Activated CD8-positive, alpha-beta memory T cell treated with anti-CD3 and anti-CD28 coated beads, Interleukin-2, amount 10 ng/mL, durations not matched to agents 7 days and 5 days (primary cell): ENCODE measurements at places on chromosomes 16 and 17. TPM values are rescaled to one million over a fixed set of nuclear protein-coding genes. Genes with fewer than 3 reads are reported as not detected.

TP53TG3C gene
- total RNA-seq, result not detected

POLDIP2 gene
- total RNA-seq, result 68.6 TPM

TOP2A gene
- total RNA-seq, result 310 TPM

ZNF597 gene
- 2.4 TPM for total RNA-seq

ACSM3 gene
- 9.4 TPM for total RNA-seq

DNA sequence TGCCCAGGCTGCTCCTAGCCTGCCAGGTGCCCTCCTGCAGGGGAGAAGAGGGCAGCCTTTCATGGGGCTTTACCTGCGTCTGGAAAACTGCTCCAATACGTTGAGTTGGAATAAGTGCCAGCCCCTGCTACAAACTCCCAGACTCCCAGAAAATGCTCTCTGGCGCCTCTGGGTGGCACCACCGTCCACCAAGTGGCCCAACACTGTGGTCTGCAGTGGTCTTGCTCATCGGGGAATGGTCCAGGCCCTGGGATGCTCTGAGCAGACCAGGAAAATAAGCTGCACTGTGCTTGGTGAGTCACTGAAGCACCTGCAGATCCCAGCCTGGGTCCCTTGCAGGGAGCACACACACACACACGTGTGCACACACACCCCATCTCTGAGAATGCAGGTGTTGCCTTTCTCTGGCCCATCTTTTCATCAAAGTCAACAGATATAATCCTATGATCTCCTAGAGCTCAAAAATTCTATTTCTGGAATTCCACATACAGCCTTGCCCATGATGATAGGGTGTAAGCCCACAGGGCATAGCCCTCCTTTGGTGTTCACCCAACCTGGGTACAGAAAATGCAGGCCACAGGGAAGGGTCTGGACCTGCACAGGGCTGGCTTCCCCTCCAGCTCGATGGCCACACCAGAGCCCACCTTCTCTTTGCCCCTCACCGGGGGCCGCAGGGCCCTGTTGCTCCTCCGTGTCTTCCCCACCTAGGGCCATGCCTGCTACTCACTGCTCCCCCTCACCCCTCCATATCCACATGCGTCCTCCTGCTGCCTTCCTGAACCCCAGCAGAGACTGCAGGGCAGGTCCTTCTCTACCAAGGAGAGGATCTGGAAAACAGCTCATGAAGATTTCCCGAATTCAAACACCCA, 20.5 kb downstream of the CDIP1 start:
- peaks cover 40% of the 10 kb centered on the region for H3K4me1 ChIP-seq
- no peaks in the 10 kb centered on the region for H3K27me3 ChIP-seq
- DNase-seq, result no peak

DNA sequence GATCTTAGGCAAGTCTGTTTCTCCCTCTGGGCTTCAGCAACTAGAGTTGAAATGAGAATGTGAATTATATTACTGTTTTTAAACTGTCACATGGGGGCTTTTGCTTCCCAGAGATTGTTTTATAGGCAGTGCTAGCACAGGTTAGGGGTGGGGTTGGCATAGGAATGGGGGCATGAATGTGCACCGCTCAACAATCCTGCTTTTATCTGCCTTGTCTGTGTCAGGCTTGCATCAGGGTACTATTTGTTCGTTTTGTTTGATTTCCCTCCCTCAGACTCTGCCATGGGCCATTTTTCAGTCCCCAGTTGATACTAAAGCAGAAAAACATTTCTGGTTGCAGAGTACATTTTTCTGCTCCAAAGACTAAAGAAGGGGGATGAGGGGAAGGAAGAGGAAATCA, 34.6 kb upstream of the IRX6 start:
- H3K27me3 ChIP-seq, result no peaks in the 10 kb centered on the region
- DNase-seq, result no peak
- H3K4me1 ChIP-seq, result no peaks in the 10 kb centered on the region
- H3K36me3 ChIP-seq, result no peaks in the 10 kb centered on the region
- no peak overlapping the region for H3K27ac ChIP-seq

DNA sequence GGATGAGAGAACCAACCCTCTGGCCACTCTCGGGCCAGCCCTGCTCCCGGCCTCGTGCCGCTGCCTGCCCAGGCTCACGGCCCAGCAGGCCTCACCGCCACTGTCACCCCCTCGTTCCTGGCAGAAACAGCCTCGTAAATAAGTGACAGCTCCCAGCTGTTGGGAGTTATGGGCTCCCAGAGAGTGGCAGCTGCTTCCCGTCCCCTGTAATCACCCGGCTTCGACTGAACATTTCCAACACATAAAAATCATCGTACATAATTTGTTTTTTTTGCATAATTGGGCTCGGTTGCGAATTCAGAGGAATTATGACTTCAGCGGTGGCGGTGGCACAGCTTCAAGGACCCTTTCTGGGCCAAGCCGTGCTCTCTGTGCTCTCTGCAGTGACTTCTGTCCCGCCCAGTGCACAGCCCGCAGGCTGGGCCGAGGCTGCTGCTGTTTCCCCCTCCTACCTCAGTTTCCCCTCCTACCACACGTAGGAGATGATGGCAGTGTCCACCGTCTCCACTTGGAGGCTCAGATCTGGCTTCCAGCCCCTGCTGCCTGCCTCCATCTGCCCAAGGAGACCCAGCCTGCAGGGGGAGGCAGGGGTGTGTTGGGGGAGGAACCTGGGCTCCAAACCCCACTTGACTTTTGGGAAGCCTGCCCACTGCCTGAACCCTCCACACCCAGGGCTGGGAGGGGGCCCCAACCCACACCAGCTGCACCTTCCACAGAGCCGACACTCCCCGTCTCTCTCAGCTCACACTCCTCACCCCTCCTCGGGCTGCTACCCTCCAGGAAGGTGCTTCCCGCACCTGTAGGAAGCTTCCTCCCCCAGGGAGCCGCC, 84.9 kb downstream of the RTN4RL1 start:
- H3K4me3 ChIP-seq, result no peak overlapping the region
- no peaks in the 10 kb centered on the region for H3K4me1 ChIP-seq
- H3K27ac ChIP-seq, result no peak overlapping the region
- no peaks in the 10 kb centered on the region for H3K36me3 ChIP-seq

GRCh38 chr16:27869411-27869810, 194.1 kb downstream of the GSG1L start:
- no peak overlapping the region for H3K27ac ChIP-seq
- H3K4me3 ChIP-seq, result no peak overlapping the region
- peaks cover 13% of the 10 kb centered on the region for H3K4me1 ChIP-seq
- DNase-seq, result no peak
- no peaks in the 10 kb centered on the region for H3K36me3 ChIP-seq

GRCh38 chr16:82010649-82011048, 621 bp downstream of the SDR42E1 start:
- no peak for DNase-seq
- H3K36me3 ChIP-seq, result peaks cover 34% of the 10 kb centered on the region
- peak overlapping the region; percentile 68 for H3K27ac ChIP-seq
- peaks cover 10% of the 10 kb centered on the region for H3K27me3 ChIP-seq

DNA sequence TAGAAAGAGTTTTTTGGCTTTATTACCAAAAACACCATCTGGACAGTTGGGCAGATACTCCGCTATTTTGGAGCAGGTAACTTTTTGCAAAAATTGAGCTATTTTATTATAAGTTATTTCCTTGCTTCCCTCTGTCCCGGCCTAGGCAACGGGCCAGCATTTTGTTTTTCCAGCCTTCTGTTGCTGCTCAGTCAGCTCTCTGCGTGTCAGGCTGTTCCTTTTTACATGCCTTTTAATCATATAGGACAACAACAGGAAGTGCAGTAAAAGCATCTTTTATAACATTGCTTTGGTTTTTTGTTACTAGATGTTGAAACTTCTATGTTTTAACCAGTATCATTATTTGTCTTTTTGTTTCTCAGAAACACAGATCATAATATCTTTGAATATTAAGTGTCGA, 30.4 kb downstream of the PPM1D start:
- peaks cover 9% of the 10 kb centered on the region for H3K4me1 ChIP-seq
- no peak overlapping the region for H3K4me3 ChIP-seq
- H3K36me3 ChIP-seq, result peaks cover 2% of the 10 kb centered on the region
- no peak for DNase-seq
- H3K27ac ChIP-seq, result no peak overlapping the region

DNA sequence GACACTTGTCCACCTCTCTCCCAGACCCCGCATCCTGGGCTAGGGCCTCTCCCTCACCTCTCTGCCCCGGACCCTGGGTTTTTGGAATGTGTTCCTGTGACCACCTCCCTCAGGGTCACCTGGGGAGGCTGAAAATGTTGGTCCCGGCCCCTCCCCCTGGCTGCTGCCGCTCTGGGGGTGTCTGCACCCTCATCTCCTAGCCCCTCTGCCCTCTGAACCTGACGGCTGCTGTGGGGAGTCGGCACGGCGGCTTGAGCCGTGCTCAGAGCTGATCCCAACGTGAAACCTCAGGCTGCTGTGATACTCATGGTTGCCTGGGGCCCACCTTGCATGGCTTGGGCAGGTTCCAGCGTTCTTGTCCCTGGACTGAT, 42.8 kb downstream of the ADCY7 start:
- no peak overlapping the region for H3K4me3 ChIP-seq
- peaks cover 30% of the 10 kb centered on the region for H3K36me3 ChIP-seq
- H3K27me3 ChIP-seq, result no peaks in the 10 kb centered on the region

- H3K27me3 ChIP-seq, result peaks cover 50% of the 10 kb centered on the region
- peaks cover 14% of the 10 kb centered on the region for H3K4me1 ChIP-seq
- H3K36me3 ChIP-seq, result no peaks in the 10 kb centered on the region
- H3K27ac ChIP-seq, result no peak overlapping the region
- H3K4me3 ChIP-seq, result no peak overlapping the region
Observed at GRCh38 chr17:61396586-61397085, 3.0 kb upstream of the TBX2 start.

DNA sequence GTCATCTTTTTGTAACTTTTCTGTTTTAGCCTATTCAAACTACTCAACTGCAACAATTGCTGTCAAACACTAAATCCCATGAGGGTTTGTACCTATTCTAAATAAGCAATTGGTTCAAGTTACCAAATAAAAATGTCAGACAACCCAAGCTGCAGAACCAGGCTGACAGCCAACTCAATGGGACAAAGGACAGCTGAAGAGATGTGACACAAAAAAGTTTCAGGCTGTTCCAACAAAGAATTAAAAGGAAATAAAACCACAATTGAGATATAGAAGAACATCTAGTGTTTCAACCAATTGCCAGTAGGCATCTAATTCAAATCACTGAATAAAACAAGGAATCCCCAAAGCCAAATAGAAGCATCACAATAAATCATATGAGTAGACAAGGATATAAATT, 49.3 kb downstream of the GRB7 start:
- peaks cover 48% of the 10 kb centered on the region for H3K4me1 ChIP-seq
- H3K4me3 ChIP-seq, result no peak overlapping the region
- no peak overlapping the region for H3K27ac ChIP-seq
- peaks cover 61% of the 10 kb centered on the region for H3K36me3 ChIP-seq
- no peaks in the 10 kb centered on the region for H3K27me3 ChIP-seq

- peaks cover 5% of the 10 kb centered on the region for H3K27me3 ChIP-seq
- no peak for DNase-seq
- H3K4me3 ChIP-seq, result peak overlapping the region; percentile 81
- no peaks in the 10 kb centered on the region for H3K36me3 ChIP-seq
Observed at GRCh38 chr17:40068129-40068581, 5.4 kb downstream of the THRA start.

- H3K27ac ChIP-seq, result peak overlapping the region; percentile 69
- H3K4me1 ChIP-seq, result peaks cover 38% of the 10 kb centered on the region
- peaks cover 25% of the 10 kb centered on the region for H3K27me3 ChIP-seq
- no peak for DNase-seq
- peaks cover 4% of the 10 kb centered on the region for H3K36me3 ChIP-seq
- H3K4me3 ChIP-seq, result peak overlapping the region; percentile 83
Observed at GRCh38 chr16:3158026-3158509, 23.2 kb downstream of the ZNF213 start.

GRCh38 chr17:75468291-75468754, 11.9 kb downstream of the TMEM94 start:
- H3K27ac ChIP-seq, result no peak overlapping the region
- no peaks in the 10 kb centered on the region for H3K27me3 ChIP-seq
- no peaks in the 10 kb centered on the region for H3K4me1 ChIP-seq
- DNase-seq, result no peak
- peaks cover 13% of the 10 kb centered on the region for H3K36me3 ChIP-seq
- H3K4me3 ChIP-seq, result no peak overlapping the region

- no peak within 1 kb of the TSS for H3K27ac ChIP-seq
- H3K36me3 ChIP-seq, result peaks cover 7% of the 10 kb centered on the region
- DNase-seq, result no peak
Observed at GRCh38 chr16:88638323-88639230, at the start of gene IL17C. Gene IL17C, plus strand, starts transcription at chr16:88638572. Its CDS starts 70 bp downstream, at chr16:88638642.

GRCh38 chr17:64129515-64129764, 504 bp downstream of the ERN1 start:
- H3K27ac ChIP-seq, result peak overlapping the region; percentile 75
- H3K36me3 ChIP-seq, result peaks cover 6% of the 10 kb centered on the region
- H3K27me3 ChIP-seq, result no peaks in the 10 kb centered on the region
- H3K4me3 ChIP-seq, result peak overlapping the region; percentile 82
- peaks cover 41% of the 10 kb centered on the region for H3K4me1 ChIP-seq
- DNase-seq, result peak; percentile 44

GRCh38 chr16:79844603-79845002, 244.1 kb upstream of the MAF start:
- peak overlapping the region; percentile 3 for H3K27ac ChIP-seq
- H3K4me3 ChIP-seq, result no peak overlapping the region
- peaks cover 2% of the 10 kb centered on the region for H3K27me3 ChIP-seq
- H3K36me3 ChIP-seq, result peaks cover 13% of the 10 kb centered on the region

- peak overlapping the region; percentile 98 for H3K27ac ChIP-seq
- no peak overlapping the region for H3K4me3 ChIP-seq
- peaks cover 87% of the 10 kb centered on the region for H3K4me1 ChIP-seq
- peaks cover 45% of the 10 kb centered on the region for H3K36me3 ChIP-seq
- no peaks in the 10 kb centered on the region for H3K27me3 ChIP-seq
Observed at GRCh38 chr17:38896346-38896954, 26.6 kb downstream of the LASP1 start.

- H3K36me3 ChIP-seq, result peaks cover 39% of the 10 kb centered on the region
- H3K4me3 ChIP-seq, result no peak within 1 kb of the TSS
- peaks cover 36% of the 10 kb centered on the region for H3K4me1 ChIP-seq
- H3K27ac ChIP-seq, result no peak within 1 kb of the TSS
- peak; percentile 96 for DNase-seq
Observed at GRCh38 chr17:4967539-4968485, at the start of gene SPAG7. Gene SPAG7, minus strand, starts transcription at chr17:4967817. Its CDS starts 13 bp downstream, at chr17:4967804.

DNA sequence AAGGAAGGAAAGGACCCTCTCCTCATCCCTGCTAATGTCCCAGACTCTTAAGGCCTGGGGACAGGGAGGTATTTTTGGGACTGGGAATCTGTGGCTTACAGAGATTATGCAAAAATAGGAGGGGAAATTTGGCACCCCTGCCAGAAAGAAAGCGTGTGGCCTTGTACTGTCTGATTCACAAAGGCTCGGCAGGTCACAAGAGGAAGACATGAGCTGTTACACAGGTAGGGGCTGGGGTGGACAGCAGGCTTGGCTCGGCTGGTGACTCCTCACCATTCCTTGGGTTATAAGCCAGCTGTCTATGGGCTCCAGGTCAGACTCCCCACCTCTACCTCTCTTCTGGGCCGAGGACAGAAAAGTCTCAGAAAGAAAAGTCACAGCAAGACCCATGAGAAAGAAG, 20.7 kb upstream of the SREBF1 start:
- H3K4me1 ChIP-seq, result peaks cover 43% of the 10 kb centered on the region
- no peak overlapping the region for H3K4me3 ChIP-seq
- H3K27me3 ChIP-seq, result peaks cover 2% of the 10 kb centered on the region
- no peak overlapping the region for H3K27ac ChIP-seq
